A549 (cell line): ENCODE measurements at places on chromosomes 3 and 15.

DNA sequence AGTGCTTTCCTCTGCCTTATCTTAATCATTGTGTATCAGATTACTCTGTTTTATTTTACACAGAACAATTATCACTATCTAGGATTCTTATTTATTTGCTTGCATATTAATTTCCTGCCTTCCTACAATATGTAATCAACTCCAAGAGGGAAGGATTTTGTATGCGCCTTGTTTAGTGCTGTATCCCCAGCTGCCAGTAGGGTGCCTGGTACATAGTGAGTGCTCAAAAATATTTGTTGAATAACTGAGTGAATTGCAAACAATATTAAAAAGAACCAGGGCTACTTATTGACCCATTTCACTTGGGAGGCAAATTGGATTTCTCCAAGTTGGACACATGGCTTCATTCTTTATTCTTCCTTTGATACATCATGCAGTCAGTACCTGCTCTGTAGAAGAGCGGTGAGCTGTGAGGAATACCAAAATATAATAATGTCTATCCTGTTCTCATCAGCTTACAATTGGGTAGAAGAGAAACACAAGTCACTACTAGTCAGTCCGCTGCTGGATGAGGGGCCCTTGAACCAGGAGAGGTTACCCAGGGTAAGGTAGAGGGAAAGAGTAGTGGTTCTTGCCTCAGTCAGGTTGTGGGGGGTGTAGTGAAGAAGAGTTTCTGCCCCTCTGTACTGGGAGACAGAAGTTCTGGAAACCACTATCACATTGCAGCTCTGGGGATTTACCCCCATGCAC, 233.9 kb upstream of the ZBTB20 start:
- no peak for DNase-seq

DNA sequence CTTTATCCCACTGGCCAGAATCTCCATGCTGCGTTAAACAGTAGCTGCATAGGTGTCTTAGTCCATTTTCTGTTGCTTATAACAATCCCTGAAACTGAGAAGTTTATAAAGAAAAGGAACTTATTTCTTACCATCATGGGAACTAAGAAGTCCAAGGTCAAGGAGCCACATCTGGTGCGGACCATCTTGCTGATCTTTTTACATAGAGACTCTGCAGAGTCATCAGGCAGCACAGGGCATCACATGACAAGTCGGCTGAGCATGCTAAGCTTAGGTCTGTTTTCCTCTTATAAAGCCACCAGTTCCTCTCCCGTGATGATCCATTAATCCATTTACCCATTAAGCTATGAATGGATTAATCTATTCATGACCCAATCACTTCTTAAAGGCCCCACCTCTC, 22.4 kb upstream of the FAM174B start:
- DNase-seq = no peak

DNA sequence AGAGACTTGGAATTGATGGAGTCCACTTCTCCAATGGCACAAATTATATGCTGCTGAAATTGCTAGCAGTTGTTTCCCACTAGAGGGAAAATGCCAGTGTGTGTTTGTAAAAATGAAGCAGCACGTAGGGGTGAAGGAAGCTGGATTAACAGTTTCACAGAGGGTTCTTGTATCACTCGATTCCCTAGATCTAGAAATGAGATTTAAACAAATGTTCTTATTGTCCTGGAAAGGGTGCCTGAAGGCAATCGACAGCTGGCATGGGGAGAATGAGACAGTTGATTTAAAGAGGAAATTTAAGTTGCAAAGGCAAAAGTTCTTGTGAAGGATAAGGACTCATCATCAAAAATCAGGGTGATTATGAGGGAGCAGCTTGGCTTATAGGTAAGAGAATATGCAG, 234.8 kb upstream of the ARPP21 start:
- no peak for DNase-seq

DNA sequence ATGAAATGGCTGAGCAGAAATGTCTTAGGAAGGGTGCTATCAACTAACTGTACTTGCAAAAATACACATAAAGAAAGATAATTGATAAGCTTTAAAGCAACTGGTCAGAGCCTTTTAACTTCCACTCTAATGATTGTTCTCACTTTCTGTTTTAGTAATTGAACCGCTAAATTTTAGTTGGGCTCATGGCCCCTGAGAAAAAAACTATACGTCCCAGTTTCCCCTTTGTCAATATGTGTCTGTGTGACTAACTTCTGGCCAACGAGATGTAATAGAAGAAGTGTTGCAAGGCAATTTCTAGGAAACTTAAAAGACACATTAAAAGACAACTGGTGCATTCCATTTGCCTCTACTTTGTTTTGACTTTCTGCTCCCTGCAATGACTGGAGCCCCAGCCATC, 223.9 kb downstream of the NR1D2 start:
- no peak for DNase-seq

DNA sequence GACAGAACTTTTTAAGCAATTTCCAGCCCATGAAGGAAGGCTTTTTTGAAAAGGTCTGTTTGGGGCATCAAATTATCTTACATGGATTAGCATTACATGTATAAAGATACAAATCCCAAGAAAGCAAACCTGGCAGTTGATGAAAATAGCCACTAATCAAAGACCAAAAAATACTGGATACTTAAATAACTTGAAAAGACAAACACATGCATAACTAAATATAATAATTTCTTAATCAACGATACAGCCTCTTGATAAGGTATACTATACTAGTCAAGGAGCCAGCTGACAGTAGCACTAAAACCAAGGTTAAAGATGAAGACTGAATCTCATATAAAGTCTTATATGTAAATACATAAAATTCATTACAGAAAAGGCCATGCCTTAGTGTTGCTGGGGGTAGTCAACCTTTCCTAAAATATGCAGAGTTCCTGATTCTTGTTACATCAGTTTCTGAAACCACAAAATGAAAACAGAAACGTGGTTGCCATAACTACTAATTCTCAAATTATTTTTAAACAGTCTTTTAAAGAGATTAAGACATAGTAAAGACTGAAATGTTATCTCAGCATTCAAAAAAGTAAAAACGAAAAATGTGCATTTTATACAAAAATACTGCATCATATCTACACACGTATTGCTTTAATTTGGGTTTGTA, 2.0 kb downstream of the ANKRD28 start:
- DNase-seq = no peak

DNA sequence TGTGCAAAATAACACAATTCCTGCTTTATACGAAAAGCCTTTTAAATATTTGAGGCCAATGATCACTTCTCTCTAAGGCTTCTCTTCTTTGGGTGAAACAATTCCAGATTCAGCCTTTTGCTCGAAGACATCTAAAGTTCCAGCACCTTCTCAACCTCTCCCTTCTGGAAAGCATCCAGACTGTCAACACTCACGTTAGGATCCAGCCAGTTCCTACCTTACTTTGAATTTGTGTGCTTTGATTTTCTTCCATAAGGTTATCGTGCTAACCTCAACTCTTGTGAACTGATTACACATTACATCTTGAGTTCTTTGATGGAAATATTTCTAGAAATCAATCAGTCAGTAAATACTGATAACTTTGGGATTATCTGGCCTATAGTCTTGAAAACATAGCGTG, 125.3 kb upstream of the ETV5 start:
- DNase-seq = no peak

GRCh38 chr3:29677421-29677820, 396.6 kb downstream of the RBMS3 start:
- no peak for DNase-seq

DNA sequence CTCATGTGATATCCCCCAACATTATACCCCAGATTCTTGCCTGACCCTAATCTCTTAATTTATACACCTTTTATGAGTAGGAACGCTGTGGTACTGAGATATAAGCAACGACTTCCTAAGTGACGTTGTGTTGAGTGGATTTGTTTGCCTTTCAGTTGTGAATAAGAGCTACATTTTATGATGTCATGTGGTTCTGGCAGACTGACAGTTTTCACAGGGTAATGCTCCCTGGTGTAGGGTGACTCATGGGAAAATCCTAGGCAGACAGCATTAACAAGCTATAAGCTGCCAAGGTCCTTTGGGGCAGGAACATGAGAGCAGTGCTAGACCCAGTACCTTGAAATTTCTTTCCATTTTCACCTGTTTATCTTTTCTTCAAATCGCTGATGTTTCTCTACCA, 11.2 kb downstream of the C3orf52 start:
- DNase-seq = peak; percentile 81

DNA sequence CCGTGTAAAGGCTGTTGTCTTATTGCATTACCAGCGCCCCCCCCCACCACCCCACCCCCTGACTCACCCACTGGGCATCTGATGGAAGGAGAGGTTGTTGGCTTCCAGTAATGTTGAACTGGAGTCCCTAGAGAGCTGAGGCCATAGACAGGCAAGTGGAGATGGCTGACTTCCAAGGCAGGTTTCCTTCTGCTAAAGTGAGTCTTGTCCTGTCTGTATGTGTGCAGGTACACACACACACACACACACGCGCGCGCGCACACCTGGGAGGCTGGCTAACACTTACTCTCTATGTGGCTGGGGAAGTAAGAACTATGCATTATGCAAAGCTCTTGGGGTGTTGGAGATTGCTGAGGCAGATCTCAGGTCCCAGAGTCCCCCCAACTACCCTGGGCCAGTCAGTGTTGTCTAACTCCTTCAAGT, 1.6 kb upstream of the KY start:
- no peak for DNase-seq

DNA sequence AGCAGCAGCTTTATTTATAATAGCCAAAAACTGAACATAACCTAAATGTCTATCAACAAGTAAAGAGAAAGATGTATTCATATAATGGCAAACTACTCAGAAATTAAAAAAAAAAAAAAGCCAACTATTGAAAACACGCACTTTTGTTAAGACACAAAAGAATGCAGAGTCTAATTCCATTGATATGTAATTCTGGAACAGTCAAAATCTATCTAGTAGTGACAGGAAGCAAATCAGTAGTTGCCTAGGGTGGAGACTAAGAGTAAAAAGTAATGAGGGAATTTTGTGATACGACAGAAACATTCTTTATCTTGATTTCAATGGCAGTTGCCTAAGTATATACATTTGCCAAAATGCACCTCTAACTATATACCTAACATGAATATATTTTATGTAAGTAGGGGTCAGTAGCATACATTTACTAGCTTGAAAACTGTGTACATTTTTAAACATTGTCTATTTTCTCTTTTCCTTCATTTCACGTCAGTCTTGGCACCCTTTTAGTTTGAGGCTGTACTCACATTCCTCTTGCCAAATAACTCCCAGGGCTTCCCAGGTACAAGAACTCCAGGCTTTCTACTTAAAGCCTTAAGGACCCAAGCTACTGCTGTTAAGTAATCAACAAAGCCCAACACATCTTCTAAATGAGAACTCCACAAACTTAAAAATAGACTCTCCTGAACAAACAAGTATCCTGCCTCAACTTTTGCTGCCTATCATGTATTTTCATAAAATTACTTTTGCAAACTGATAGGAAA, 54.7 kb downstream of the ADAM10 start:
- DNase-seq = no peak

DNA sequence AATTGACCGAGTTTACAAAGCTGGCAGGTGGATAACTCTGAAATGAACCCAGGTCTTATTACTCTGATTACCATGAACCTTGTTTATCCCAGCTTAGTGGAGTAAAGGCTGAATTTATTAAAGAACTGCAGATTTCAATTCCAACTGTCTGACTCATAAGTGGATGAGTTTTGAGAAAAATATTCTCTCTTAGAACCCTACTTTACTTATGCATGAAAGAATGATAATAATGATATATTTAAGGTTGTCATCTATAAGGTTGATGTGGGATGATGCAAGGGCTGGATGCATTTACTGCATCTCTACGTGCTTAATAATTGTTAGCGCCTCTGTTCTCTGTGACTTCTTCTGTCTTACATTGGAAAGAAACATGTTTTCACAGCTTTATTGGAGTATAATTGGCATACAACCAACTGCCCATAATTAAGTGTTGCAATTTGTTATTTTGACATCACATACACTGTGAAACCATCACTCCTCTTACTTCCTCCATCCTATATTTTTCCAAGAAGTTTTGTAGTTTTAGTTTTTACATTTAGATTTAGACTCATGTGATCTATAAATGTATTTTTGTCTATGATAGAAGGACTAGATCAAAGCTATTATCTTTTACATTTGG, 771.2 kb upstream of the ARRDC4 start:
- DNase-seq = no peak

- DNase-seq = no peak
Observed at GRCh38 chr15:90683876-90684275, 33.3 kb upstream of the BLM start.

DNA sequence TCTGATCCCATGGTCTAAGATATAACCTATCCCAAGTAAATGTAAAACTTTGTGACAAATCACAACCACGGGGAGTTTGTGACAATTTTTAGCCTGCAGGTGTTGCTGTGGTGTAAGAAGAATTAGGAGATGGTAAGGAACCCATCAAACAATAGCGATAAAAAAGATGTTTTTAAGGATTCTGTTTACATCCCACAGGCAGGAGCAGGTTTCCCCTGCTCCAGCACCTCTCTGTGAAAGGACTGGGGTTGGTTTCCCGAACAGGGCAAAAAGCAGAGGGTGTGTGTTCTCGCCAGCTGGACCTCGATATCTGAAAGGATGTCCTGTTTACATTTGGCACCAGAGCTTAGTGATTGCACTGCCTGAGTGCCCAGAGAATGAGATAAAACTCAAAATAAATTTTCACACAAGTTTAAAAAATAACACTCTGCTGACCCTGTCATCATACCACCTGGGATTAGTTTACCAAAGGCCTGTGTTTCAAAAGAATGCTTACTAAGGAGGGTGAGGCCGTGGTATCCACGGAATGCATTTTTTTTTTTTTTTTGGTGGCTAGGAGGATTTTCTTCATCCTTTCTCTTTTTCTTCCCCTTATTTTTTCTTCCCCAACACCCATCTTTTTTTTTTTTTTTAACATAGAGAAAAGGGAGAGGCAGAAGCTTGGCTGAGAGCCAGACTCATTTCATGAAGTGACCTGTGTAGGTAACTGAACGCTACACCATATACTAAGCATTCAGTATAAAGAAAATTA, 151.8 kb upstream of the DPH6 start:
- peak; percentile 17 for DNase-seq

DNA sequence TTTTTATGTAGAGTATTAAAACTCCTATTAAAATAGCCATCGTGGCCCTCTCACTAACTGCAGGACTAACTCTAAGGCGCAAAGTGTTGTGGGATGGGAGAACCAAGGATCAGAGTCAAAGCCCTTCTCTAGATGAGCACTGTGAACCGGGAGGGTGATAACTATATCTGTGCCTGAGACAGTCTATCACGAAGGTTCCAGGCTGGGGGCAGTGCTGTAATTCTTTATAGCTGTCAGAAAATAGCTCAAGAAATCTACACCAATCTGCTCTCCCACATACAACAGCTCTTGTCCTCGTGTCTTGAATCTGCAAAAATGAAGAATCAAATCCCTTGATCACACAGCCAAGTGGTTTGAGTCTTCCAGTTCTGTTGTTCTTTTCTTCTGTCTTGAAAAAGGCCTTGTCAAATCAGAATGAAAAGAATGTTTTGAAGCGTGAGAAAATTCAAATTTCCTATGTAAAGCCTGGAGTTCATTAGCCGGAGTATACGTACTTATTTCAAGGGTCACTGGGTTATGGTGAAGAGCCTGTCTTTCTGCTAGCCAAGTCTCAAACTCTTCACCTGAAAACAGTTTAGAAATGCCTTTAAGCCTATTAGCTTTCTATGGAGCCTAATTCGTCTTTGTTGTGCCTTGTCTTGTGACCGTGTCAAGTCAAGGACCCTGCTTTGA, 185.3 kb upstream of the NECTIN3 start:
- no peak for DNase-seq

GRCh38 chr3:152968388-152969024, 133.6 kb downstream of the P2RY1 start:
- no peak for DNase-seq

GRCh38 chr3:195394700-195395099, 48.1 kb downstream of the ACAP2 start:
- no peak for DNase-seq
